Transverse colon (tissue), 4 donors: ENCODE measurements at places on chromosomes 5 and 9. TPM values are rescaled to one million over a fixed set of nuclear protein-coding genes. Genes with fewer than 3 reads are reported as not detected.
A peak's percentile ranks its signal among the peaks of the same experiment; 100 is the strongest.

GHR gene
- 0.40 TPM for total RNA-seq

C9 gene
- total RNA-seq = not detected

PLPPR1 gene
- 0.60 TPM for total RNA-seq

OTP gene
- not detected for total RNA-seq

DMGDH gene
- total RNA-seq = not detected

ZDHHC11B gene
- not detected for total RNA-seq

BHMT2 gene
- total RNA-seq = 1.6 TPM

- peak; percentile 57 for DNase-seq
- no peak overlapping the region for H3K4me3 ChIP-seq
- H3K4me1 ChIP-seq = peaks cover 38% of the 10 kb centered on the region
- H3K27me3 ChIP-seq = no peaks in the 10 kb centered on the region
These were observed 398.6 kb upstream of the ADAMTSL1 start for GRCh38 chr9:18075253-18075952.

DNA sequence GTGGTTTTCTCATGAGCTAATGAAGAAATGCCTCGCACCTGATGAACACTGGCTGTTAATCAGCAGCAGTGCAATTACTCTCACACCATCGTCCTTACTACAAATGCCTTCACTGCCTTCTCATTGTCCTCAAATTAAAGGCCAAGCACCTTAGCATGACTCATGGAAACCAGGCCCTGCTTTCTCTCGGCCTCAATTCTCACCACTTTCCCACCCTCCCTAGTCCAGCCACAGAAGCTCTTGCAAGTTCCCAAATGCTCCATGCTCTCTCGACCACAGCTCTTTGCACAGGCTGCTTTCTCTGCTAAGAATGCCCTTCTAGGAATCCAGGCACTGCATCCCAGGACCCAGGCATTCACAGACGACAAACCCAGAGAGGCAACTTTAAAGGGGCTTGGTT is 94.6 kb upstream of the KLF4 start:
- H3K4me3 ChIP-seq = no peak overlapping the region
- H3K36me3 ChIP-seq = no peaks in the 10 kb centered on the region
- no peaks in the 10 kb centered on the region for H3K27me3 ChIP-seq
- H3K27ac ChIP-seq = no peak overlapping the region
- DNase-seq = no peak
- H3K4me1 ChIP-seq = peaks cover 24% of the 10 kb centered on the region

DNA sequence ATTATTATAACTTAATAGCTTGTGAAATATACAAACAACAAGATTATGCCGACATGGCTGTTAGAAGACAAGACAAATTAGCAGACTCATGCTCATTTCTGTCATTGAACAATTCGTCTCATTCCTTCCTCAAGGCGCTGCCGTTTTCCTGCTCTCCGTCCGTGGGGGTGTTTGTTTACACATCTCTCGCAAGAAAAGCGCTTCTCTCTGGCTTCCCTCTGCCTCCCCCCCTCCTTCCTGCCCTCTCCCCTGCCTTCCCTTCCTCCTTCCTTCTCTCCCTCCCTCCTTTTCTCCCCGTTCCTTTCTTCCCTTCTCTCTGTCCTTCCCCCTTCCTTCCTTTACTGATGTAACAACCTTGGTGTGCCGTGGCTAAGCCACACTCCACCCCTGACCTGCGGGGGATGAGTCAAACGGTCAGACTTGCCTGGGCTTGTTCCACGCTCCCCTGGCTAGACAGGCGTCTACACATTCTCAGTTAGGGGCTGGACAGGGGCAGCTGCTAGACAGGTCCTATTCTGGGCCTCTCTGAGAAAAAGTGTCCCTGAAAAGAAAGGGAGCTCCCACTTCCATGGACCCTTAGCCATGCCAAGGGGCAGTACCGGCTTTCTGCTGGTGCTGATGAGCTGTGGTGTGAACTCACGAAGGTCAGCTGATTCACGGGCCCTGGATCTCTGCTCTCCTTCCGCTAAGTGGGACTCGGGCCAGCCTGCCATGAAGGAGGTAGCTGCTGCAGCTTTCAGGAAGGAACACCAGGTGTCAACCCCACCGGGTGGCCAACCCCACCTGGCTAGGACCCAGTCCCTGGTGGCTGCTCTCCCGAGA is 32.0 kb upstream of the SPTLC1 start:
- peaks cover 4% of the 10 kb centered on the region for H3K27me3 ChIP-seq
- peak overlapping the region; percentile 49 for H3K27ac ChIP-seq
- no peaks in the 10 kb centered on the region for H3K36me3 ChIP-seq
- peaks cover 16% of the 10 kb centered on the region for H3K4me1 ChIP-seq
- peak; percentile 41 for DNase-seq
- H3K4me3 ChIP-seq = no peak overlapping the region

- no peaks in the 10 kb centered on the region for H3K4me1 ChIP-seq
- no peak overlapping the region for H3K4me3 ChIP-seq
- H3K36me3 ChIP-seq = no peaks in the 10 kb centered on the region
- no peaks in the 10 kb centered on the region for H3K27me3 ChIP-seq
These were observed 35.6 kb downstream of the RUFY1 start for GRCh38 chr5:179585941-179586401.

- no peaks in the 10 kb centered on the region for H3K36me3 ChIP-seq
- H3K27ac ChIP-seq = no peak overlapping the region
- DNase-seq = no peak
- H3K4me1 ChIP-seq = peaks cover 11% of the 10 kb centered on the region
- H3K27me3 ChIP-seq = no peaks in the 10 kb centered on the region
These were observed 215.4 kb downstream of the NR3C1 start for GRCh38 chr5:143188083-143188482.

- no peak for DNase-seq
- no peaks in the 10 kb centered on the region for H3K4me1 ChIP-seq
- no peak overlapping the region for H3K27ac ChIP-seq
- H3K36me3 ChIP-seq = no peaks in the 10 kb centered on the region
- no peaks in the 10 kb centered on the region for H3K27me3 ChIP-seq
- no peak overlapping the region for H3K4me3 ChIP-seq
These were observed 318.8 kb downstream of the ACTL7B start for GRCh38 chr9:108536836-108537601.

DNA sequence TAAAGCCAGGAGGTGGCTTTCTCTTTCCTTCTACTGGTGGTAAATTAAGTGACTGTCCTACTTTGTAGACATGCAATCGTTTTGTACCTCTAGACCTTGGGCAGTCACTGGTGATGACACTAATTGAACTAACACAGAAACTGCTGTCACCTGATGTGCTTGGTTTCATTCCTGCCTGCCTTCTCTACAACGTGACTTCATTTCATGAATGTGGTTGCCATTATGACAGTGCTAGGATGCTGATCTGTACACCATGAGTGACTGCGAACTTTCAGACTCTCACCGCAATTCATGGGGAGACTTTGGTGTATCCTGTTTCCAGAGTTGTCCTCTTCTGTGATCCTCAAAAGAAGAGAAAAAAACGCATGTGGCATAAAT is 47.5 kb downstream of the UBE2QL1 start:
- DNase-seq = no peak
- H3K4me3 ChIP-seq = no peak overlapping the region
- H3K27ac ChIP-seq = no peak overlapping the region
- H3K36me3 ChIP-seq = no peaks in the 10 kb centered on the region
- no peaks in the 10 kb centered on the region for H3K4me1 ChIP-seq
- no peaks in the 10 kb centered on the region for H3K27me3 ChIP-seq

DNA sequence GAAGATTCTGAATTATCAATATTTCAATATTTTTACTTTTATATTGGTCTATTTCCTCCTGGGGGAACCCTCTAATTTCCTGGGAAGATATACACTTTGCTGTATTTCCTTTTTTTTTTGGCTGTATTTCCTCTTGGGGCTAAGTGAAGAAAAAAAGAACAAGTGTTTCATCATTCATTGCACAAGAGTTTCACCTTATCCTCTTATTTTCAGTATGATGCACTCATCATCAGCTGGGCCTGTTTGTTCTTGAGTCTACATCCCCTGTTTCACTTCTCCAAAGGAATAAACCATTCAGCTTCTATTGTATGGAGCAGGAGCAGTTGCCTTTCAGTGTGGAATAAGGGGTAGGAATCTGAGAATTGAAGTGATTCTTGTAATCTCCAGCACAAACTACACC is 210.8 kb downstream of the FAM170A start:
- no peak for DNase-seq
- H3K4me1 ChIP-seq = no peaks in the 10 kb centered on the region
- no peak overlapping the region for H3K27ac ChIP-seq

GRCh38 chr9:94952565-94953373 is 226.3 kb downstream of the AOPEP start:
- no peak overlapping the region for H3K4me3 ChIP-seq
- H3K27me3 ChIP-seq = no peaks in the 10 kb centered on the region
- H3K4me1 ChIP-seq = peaks cover 18% of the 10 kb centered on the region
- no peak for DNase-seq
- H3K27ac ChIP-seq = peak overlapping the region; percentile 56

DNA sequence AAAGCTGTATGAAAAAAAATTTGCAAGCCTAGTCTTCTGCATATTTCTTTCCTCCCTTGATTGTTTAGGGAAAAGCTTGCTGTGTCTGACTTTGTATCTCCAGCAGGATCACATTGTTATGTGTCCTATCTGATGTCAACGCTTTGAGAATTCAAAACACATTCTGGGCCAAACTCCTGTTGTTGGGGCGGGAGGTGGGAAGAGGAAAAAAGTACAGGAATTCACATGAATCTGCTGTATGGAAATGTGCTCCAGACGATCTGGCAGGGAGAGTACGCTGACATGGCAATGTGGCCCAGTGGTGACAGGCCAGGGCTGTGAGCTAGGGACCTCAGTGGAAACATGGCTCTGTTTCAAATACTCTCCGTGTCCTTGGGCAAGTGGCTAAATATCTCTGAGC is 87.4 kb upstream of the GNA14 start:
- no peaks in the 10 kb centered on the region for H3K27me3 ChIP-seq
- DNase-seq = no peak
- no peak overlapping the region for H3K4me3 ChIP-seq
- no peaks in the 10 kb centered on the region for H3K36me3 ChIP-seq

DNA sequence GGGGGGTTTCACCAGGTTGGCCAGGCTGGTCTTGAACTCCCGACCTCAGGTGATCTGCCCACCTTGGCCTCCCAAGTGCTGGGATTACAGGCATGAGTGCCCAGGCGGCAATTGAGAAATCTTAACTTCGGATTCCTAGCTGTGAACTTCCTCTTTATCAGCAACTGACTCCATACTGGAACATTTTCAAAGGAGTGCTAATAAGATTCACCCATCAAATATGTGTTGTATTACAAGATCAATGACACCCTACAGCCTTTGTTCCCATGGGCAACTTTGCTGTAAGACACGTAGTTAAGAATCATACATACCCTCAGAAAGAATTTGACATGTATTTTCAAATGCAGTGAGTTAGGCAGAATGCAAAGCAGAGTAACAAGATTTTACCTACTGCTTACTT is 23.1 kb upstream of the ACOT12 start:
- DNase-seq = no peak
- H3K36me3 ChIP-seq = peaks cover 4% of the 10 kb centered on the region
- no peak overlapping the region for H3K4me3 ChIP-seq
- no peaks in the 10 kb centered on the region for H3K4me1 ChIP-seq
- H3K27me3 ChIP-seq = no peaks in the 10 kb centered on the region
- no peak overlapping the region for H3K27ac ChIP-seq

DNA sequence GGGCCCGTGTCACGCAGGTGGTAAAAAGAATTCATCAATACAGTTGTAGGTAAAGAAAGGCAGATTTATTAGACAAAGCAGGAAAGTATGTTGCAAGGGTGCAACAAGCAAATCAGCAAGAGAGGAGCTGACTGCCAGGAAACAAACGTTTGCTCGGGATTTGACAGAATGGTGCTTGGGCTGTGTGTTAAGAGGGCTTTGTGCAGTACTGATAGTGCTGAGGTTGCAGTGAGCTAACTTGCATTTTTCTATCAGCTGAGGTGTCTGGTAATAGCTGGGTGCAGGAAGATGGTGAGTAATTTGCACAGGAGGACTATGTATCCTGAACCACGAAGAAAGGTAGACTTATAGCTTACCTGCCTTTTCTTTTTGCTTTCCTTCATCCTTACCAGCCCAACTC is 3.9 kb upstream of the RARS1 start:
- no peaks in the 10 kb centered on the region for H3K36me3 ChIP-seq
- no peak for DNase-seq
- no peak overlapping the region for H3K27ac ChIP-seq
- H3K27me3 ChIP-seq = no peaks in the 10 kb centered on the region
- peaks cover 9% of the 10 kb centered on the region for H3K4me1 ChIP-seq

- peaks cover 22% of the 10 kb centered on the region for H3K4me1 ChIP-seq
- H3K27ac ChIP-seq = peak overlapping the region; percentile 84
- H3K4me3 ChIP-seq = peak overlapping the region; percentile 87
- H3K36me3 ChIP-seq = no peaks in the 10 kb centered on the region
- peak; percentile 45 for DNase-seq
- peaks cover 46% of the 10 kb centered on the region for H3K27me3 ChIP-seq
These were observed 1.2 kb downstream of the CDKN2B-AS1 start for GRCh38 chr9:21995666-21996398.

- H3K27ac ChIP-seq = no peak overlapping the region
- no peak for DNase-seq
- no peaks in the 10 kb centered on the region for H3K27me3 ChIP-seq
- H3K4me3 ChIP-seq = no peak overlapping the region
- H3K4me1 ChIP-seq = no peaks in the 10 kb centered on the region
- H3K36me3 ChIP-seq = no peaks in the 10 kb centered on the region
These were observed 170.8 kb upstream of the NR3C1 start for GRCh38 chr5:143574236-143574635.

DNA sequence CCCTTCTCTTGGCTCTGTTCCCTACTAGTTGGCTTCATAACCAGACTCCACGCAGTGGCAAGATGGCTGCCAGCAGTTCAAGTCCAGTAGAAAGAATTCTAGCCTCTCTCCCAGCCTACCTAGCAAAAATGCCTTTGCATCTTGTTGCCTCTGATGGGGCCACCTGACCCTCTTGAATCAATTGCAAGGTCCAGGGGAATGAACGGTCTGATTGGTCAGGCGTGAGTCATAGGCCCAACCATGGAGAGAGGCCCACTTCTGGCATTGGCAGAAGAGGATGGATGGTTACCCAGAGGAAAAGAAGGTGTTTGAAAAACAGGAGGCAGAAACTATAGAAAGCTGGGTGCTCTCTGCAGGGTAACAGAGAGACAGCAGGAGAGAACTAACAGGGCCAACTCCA is 622.6 kb downstream of the CCDC171 start:
- no peak overlapping the region for H3K4me3 ChIP-seq
- no peak for DNase-seq
- H3K27ac ChIP-seq = no peak overlapping the region

GRCh38 chr9:69047371-69047770 is 11.8 kb downstream of the FXN start:
- H3K4me3 ChIP-seq = no peak overlapping the region
- no peak overlapping the region for H3K27ac ChIP-seq
- H3K27me3 ChIP-seq = no peaks in the 10 kb centered on the region
- H3K4me1 ChIP-seq = peaks cover 6% of the 10 kb centered on the region
- no peaks in the 10 kb centered on the region for H3K36me3 ChIP-seq
- DNase-seq = no peak

- no peaks in the 10 kb centered on the region for H3K27me3 ChIP-seq
- H3K4me1 ChIP-seq = no peaks in the 10 kb centered on the region
- no peaks in the 10 kb centered on the region for H3K36me3 ChIP-seq
- no peak for DNase-seq
- no peak overlapping the region for H3K27ac ChIP-seq
These were observed 47.9 kb upstream of the NCS1 start for GRCh38 chr9:130124085-130124860.
